Urinary bladder (tissue), 4 donors: ENCODE measurements at places on chromosomes 2 and 18. TPM values are rescaled to one million over a fixed set of nuclear protein-coding genes. Genes with fewer than 3 reads are reported as not detected.

Gene REG1B
- 1.7 TPM for polyA plus RNA-seq

Gene SPATA3
- not detected for polyA plus RNA-seq

Gene SCYGR5
- not detected for polyA plus RNA-seq

Gene NEMP2
- 1.7 TPM for polyA plus RNA-seq

Gene CRYGD
- not detected for polyA plus RNA-seq

Gene CIB4
- polyA plus RNA-seq: not detected

Gene CELF4
- polyA plus RNA-seq: 0.79 TPM

Gene CYP27A1
- 41.1 TPM for polyA plus RNA-seq

DNA sequence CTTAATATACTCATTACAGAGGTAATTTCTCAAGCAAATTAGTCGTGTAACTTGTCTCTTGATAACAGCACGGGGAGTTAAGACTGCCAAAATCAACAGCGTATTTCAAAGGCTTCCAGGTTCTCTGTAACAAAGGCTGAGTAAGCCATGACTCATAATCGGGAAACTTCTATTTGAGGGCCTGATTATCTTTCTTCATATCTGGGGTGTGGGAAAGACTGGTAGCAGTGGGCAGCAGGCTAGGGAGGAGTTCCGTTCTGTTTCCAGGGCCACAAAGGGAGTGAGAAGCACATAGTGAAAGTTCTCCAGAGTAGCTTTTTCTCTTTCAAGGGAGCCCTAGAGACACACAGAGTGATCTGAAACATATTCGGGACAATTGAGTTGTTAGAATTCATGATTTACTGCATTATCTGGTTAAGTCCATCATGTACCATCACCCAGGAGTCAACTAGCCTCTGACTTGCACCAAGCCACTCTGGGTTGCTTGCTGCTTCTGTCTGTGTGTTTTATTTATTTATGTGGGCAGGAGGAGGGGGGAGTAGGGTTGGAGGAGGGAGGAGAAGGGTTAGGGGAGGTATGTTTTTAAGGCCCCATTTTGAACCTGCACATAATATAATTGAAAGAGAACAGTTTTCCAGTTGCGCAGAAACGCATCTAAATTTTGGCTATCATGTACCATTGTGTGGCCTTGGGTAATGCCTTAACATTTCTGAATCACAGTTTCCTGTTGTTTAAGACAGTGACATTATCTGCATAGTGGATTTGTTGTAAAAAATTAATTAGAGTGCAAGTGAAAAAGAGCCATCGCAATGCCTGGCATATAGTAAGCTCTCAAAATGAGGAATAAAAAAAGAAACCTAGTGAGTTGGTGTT is 80.5 kb upstream of the ITPRID2 start:
- DNase-seq: no peak

DNA sequence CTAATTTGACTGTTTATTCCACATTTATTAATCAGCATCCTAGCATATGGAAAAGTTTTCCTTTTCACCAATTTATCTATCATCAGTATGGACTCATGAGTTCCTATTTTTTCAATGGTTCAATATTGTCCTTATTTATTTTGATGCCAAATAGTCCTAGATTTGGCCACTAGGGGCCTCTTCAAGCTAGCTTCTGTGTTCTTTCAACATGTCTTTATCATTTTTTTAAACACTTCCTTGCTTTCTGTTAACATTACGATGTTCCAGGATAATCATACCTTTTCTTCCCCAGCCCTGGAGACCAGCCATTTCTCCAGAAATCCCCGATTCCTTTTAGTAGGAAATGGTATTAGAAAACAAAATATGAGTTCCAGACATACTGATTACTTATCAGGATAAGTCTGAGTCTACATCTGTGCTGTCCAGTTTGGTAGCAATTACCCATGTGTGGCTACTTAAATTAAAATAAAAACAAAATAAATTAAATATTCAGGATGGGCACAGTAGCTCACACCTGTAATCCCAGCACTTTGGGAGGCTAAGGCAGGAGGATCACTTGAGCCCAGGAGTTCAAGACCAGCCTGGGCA is 70.6 kb downstream of the RPE start:
- DNase-seq: no peak

DNA sequence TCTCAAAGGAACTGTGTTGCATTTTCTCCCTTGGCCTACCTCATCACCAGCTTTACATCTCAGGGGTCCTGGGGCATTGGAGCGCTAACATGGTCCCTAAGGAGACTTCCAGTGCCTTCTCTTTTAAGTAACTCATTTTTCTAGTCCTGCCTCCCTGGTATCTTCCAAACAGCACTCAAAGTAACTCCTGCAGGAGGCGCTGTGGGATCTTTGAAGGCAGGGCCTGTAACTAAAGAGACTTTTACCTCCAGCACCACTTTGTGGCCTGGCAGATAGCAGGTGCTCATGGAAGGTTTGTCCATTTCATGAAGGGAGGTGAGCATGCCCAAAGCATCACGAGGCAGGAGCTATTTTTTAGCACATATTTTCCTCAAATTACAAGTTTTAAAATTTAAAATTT is 411.0 kb upstream of the GYPC start:
- DNase-seq: no peak

GRCh38 chr2:173752152-173752551 is 213.0 kb downstream of the SP3 start:
- no peak for DNase-seq

GRCh38 chr2:148764815-148765214 is 110.2 kb upstream of the KIF5C start:
- no peak for DNase-seq

DNA sequence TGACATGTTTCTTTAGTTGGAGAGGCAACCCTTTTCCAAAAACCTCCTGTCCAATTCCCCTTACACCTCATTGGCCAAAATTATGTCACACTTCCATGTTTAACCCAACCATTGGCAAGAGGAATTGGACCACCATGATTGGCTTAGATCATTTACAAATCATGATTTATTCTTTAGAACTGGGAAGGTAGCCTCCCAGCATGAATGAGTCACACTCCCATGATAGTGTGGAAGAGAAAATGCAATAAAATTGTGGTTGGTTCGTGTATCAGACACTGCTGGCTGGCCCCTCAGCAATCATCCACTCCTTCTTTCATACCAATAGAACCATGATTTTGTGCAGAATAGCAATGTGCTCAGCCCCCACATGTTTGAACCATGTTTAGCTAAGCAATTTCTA is 156.6 kb upstream of the ACVR2A start:
- DNase-seq: no peak

DNA sequence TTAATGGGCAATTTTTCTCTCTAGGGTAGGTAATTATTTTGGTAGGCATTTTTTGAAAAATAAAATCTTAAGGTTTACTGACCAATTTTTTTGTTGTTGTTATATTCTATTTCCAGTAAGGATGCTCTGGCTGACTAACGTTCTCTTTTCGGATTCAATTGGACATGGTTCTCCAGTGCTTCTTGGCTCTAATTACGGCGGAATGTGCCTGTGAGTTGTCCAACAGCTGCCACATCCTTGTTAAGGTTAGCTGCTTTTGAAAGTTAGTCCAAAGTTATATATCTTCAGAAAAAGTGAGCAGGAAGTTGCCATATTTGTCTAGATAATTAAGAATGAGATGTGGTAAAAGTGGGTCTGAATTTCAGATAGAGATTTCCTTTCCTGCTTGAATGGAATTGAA is 45.8 kb upstream of the SMIM21 start:
- DNase-seq: no peak

GRCh38 chr18:35619464-35619863 is 37.9 kb downstream of the GALNT1 start:
- no peak for DNase-seq

DNA sequence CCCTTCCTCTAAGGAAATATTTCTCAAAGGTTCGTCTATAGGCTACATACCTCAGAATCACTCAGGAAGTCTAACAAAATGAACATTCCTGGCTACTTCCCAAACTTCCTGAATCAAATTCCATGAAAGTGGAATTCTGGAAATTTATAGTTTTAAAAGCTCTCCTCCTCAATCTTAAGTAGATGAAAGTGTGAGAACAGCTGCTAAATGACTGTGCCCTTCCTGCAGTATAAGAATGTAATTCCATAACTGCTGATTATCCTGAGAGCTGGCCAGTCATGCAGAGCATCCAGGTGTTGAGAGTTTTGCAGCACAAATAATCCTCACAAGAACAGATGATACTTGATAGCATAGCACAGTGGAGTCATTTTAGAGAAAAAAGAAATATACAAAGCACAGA is 265.0 kb downstream of the KCNJ3 start:
- DNase-seq: no peak

DNA sequence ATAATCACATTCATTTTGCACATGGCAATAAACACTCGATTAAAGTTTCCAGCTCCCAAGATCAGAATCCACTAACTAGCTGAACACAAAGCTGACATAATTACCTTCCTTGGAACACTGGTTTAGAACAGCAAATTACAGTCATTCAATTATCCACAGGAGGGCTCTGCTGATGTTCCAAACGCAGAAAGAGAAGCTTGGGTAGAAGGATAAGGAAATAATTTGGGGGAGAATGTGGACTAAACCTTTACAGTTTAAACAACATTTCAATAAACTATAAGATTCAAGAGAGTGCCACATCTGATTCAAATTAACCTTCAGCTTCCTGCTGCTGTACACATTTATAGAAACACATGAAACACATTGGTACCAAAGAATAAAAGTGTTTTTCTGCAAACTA is 67.8 kb upstream of the ARL4C start:
- DNase-seq: no peak

DNA sequence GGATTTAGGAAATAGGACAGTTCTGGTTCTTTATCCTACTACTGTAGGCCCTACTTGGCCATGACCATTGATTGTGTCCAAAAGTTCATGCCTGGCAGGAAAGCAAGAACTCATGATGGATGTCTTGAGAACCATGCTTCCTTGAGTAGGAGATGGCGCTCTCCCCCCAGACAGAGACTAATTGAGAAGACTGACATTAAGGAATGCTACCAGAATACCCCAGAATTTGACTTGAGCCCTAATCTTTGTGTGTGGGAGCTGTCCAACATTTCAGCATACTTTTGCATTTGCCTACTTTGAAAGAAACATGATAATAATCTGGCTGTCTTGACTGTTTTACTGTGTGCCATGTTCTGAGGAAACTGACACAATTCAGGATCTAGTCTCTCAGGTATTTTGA is 23.3 kb downstream of the MAPRE3 start:
- DNase-seq: no peak

GRCh38 chr18:27843783-27844777 is 332.9 kb downstream of the CDH2 start:
- no peak for DNase-seq

DNA sequence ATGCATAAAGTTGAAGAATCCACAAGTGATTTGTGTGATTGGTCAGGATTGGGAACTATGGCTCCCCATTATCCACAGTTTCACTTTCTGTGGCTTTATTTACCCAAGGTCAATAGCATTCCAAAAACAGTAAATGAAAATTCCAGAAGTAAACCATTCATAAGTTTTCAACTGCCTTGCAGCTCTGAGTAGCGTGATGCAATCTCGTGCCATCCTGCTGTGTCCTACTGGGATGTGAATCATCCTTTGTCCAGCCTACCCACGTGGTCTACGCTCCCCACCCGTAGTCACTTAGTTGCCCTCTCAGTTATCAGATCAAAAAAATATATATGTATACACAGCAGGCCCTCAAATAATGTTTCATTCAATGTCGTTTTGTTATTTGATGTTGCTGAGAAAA is 89.0 kb upstream of the DLGAP1 start:
- DNase-seq: no peak

DNA sequence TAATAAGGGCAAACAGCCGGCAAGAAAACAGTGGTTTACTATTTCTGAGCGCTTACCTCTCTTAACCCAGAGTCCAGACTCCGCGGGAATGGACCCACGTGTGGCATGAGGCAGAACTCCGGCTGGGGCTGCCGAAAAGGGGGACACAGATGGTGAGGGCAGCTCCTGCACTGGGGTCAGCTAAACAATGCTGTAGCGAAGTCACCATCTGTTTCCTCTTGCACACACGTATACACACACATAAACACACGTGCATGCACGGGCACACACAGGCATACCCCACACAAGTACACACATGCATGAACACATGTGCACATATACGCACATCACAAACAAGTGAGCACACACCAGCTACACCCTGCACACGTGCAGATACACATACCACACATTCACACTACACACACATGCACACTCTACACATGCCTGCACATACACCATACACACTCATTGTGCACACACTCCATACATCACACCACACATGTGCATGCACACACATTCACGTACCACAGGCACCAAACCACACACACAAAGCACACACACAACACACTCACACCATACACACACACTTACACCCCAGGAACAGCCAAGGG is 105.9 kb upstream of the ID2 start:
- DNase-seq: no peak

DNA sequence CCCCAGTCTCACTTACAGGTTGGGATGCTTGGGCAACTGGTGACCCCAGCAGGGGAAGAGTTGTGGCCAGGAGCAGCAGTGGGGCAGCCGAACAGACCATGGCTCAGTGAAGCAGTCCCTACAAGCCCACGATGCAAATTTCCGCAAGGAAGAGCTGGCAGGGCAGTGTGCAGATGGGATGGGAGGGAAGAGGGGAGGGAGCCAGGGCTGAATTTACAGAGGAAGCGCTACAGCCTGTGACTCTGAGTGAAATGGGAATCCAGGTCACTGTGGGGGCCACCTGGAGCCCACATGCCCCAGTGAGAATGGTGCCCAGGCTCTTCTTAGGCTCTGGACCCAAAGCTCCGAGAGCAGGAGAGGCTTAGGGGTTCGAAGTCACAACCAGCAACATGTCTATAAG is 27.0 kb upstream of the SELENOI start:
- no peak for DNase-seq

- no peak for DNase-seq
These were observed 120.8 kb upstream of the CAB39 start for GRCh38 chr2:230591850-230592249.

DNA sequence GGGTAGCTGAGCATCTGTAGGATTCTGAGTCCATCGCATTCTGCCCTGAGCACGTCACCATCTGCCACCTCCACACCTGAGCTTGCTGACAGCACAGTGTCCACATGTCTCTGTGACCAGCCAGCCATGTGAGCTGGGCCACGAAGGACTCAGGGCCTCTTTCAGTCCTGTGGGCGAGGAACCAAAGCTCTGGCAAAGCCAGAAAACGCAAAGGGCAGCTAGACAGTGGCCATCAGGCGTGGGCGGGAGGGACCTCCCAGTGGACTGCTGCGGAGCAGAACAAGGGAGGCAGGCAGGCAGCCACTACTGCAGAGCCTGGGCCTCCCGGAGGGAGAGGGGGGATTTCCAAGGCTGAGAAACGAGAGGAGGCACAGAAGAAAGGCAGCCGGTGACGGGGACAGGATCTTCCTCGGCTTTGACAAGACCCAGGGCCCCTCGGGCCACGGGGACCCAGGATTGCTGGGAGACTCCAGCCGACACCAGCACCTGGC is 274.6 kb upstream of the SALL3 start:
- DNase-seq: no peak

GRCh38 chr2:6107290-6107689 is 415.1 kb downstream of the SOX11 start:
- no peak for DNase-seq

- no peak for DNase-seq
These were observed 46.7 kb upstream of the LAPTM4A start for GRCh38 chr2:20097889-20098714.

DNA sequence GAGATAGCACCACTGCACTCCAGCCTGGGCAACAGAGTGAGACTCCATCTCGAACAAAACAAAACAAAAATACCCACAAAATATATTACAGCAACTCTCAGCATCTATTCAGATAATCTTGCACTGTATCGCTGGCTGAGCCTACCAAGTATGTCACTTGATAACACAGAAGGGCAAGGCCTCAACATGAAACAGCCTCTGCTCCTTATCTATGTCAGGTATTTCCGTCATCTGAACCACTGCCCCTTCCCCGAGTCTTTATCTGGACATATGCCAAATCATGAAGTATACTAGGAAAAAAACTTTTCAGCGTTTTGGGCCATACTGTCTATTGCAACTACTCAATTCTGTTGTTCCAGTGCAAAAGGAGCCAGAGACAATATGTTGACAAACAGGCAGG is 17.7 kb downstream of the PDIA6 start:
- DNase-seq: no peak
